Thoracic aorta (tissue), 2 donors: ENCODE measurements at places on chromosomes 4 and X.

GRCh38 chr4:8225706-8226443 is 26.8 kb downstream of the SH3TC1 start:
- DNase-seq: no peak

DNA sequence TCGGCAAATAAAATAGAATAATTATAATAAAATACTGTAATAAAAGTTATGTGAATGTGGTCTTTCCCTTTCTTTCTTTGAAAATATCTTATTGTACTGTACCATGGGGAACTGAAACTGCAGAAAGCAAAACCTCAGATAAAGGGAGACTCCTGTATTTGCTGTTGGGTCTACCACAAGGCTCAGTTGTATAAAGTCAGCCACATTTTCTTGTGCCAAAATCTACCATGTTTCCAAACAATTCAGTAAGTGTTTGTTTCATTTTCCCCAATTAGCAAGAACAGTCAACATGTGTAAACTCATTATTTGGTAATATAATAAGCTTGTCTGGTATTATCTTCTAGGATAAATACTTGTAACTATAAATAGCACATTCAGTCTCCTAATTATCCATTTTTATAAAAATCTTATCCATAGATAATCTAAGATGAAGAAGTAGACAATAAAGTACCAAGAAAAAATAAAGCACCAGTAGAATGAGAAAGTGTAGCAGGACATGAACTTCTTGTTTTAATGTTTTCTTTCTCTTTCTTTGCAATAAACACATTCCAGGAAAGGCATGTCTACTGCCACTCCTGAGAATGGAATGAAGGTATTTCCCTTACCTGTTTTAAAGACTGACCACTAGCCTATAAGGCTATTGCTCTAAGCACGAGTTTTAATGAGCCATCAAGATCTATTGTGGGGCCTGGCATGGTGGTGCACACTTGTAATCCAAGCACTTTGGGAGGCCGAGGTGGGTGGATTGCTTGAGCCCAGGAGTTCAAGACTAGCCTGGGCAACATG is 15.0 kb upstream of the OTUD4 start:
- no peak for DNase-seq

GRCh38 chr4:38672397-38673129 is 8.6 kb downstream of the KLF3 start:
- no peak for DNase-seq

- DNase-seq: no peak
Observed at GRCh38 chrX:9682456-9682855, 83.2 kb downstream of the GPR143 start.

DNA sequence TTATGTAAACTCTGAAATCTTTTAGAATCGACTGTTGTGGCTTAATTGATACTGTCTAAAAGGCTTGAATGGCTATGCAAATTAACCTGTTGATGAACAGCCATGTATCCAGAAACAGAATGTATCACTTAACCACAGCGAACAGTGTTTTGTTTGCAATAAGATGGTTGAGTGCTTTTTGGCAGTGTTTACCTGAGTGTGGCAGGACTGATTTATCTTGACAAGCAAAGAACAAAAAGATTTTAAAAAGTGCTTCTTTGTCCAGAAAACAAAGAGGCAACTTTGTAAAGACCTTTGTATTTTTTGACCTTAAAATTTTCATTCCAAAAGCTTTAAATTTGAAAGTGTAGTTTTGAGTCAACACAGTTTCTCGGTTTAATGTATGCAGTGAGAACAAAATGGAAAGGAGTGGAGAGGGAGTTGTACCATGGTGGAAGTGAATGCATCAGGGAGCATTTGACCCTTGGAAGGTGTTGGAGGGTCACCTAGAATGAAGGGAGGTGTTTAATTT is 18.0 kb downstream of the ARHGAP10 start:
- DNase-seq: no peak

- no peak for DNase-seq
Observed at GRCh38 chr4:82360298-82361177, 13.3 kb downstream of the HNRNPD start.

DNA sequence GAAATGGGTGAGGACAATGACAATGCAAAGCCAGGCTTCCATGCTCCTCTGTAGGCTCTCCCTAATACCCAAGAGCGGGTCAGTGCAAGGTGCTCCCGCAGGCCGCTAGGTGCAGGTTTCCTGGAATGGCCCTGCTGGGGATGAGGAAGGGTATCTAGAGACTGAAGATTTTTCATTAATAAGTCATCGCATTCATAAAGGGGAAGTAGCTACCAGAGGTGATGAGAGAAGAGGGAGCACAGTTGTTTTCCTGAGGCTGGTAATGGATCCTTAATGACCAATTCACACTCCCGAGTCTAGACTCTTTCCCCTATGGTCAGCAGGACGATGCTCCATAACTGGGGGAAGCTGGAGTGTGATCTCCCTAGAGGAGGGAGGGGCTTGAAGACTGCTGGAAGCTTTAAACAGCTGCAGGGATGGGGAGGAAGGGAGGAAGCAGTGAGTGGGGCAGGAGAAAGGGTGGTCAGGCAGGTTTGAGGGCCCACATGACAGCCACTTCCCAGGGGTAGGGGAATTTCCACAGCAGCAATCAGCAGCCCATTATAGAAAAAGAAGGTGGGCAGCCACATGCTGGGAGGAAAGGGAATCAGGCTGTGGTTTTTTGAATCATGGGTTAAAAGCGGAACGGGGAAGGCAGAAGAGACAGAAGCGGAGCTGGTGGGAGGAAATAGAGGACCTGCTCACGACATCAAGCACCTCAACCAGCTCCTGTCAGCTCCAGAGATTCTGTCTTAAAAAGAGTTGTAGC is 10.2 kb upstream of the ATP6AP2 start:
- no peak for DNase-seq

GRCh38 chr4:8506373-8507195 is 66.0 kb downstream of the TRMT44 start:
- DNase-seq: peak; percentile 13

DNA sequence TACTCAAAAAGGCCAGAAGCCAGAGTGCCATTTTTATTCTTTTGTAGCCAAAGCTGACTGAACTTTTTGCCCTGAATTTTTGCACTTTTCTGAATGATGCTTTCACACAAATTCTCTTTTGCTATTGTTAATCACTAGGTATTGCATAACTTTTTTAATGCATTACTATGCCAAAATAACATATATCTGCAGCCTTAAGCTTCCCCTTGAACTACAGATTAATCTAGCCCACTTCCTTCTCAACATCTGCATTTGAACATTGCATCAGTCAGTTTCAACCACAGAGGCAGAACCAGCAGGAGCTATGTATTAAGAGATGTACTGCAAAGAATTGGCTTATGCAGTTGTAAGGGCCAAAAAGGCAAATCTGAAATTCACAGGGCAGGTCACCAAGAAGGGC is 197.6 kb upstream of the GYPA start:
- DNase-seq: no peak

- DNase-seq: peak; percentile 3
Observed at GRCh38 chr4:54513204-54513603, 144.6 kb upstream of the KIT start.

GRCh38 chr4:11904117-11904535 is 475.4 kb upstream of the HS3ST1 start:
- no peak for DNase-seq

DNA sequence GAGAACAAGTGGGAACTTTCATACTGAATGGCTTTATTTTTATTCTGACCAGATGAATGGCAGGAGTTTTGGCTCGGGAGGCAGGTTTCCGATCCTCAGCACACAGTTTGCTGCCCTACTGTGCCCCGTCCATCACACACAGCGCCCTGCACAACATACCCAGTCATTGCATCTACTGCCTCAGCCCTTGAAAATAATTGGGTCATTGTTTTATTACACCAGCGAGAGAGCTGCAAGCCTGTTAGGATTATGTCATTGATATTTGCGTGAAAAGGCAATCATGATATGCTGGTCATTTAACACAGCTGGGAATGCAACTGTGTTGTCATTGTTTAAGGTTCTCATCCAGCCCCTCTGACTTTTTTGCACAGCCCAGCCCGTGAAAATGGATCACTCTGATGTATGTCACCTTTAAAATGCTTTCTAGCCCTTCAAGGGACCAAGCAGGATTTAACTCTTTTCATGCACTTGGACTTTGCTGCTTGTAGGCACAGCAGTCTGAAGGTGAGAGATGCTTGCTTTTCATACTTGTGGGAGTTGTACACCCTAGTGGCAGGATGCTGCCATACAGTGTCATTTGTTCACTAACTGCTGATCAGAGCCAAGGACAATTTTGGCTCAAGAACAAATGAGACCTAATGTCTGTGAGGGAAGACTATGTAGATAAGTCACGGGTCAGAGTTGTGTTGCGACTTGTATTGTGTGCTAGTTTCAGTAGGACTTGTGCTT is 62.3 kb downstream of the RTL9 start:
- no peak for DNase-seq

DNA sequence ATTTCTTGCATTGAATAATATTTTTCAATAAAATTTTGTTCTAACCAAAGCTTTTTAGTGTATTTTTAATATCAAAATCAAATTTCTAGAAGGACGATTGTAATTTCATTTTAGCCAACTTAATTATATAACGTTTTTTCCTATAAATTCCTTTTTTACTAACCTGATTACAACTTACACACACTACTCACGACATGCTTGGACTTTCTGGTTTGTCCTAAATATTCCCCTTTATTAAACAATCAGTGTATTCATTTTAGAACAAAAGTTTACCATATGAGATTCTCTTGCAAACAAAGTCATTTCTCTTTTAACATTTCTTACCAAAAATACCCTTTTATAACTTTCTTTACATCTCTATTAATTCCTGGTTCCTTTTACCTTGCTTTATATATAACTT is 173.7 kb downstream of the PWWP3B start:
- DNase-seq: no peak

DNA sequence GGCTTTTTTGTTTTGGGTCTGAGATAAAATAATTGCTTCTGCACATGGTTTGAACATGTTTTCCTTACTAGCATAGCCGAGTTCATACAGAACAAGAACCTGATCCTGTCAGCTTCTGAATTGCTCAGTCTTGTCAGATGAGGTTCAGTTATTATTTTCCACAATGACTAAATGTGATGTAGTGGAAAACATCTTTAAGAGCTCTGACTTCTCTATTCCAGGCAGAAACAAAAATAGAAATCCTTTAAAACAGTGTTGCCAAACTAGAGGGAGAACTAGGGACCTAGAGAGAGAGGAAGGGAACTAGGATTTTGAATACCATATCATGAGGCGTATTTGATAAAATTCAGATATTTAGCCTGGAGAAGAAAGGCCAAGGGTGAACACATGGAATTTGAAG is 2.0 kb downstream of the ATP6AP2 start:
- DNase-seq: no peak

DNA sequence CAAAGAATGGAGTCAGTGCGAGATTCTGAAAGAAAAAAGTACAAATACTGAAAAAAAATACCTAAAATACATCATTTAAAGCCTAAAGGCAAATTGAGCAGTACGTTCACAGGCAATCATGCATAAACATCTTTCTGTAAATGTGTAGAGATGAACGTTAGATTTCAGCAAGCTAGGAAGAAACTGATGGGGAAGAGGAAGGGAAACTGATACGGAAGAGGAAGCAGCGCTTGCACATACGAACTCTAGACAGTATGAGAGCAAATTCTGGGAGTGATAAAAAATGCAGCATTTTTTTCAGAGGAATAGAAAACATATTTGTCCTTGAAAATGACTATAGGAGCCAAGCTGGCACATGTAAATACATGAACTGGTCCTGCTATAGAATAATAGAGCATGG is 9.4 kb downstream of the ANKRD50 start:
- no peak for DNase-seq

- DNase-seq: no peak
Observed at GRCh38 chrX:119501511-119502148, 33.4 kb downstream of the SLC25A5 start.

- no peak for DNase-seq
Observed at GRCh38 chr4:10554694-10555093, 97.5 kb upstream of the ZNF518B start.

DNA sequence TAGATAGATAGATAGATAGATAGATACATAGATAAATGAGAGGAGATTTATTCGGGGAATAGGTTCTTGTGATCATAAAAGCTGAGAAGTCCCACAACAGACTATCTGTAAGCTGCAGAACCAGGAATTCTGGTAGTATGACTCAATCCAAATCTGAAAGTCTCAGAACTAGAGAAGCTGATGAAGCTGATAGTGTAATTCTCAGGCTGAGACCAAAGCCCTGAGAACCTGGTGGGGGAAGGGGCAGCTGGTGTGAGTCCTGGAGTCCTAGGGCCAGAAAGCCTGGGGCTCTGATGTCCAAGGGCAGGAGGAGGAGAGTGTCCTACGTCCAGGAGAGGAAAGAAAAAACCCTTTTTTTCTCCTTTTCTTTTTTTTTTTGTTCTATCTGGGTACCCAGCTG is 8.0 kb upstream of the BANK1 start:
- no peak for DNase-seq

DNA sequence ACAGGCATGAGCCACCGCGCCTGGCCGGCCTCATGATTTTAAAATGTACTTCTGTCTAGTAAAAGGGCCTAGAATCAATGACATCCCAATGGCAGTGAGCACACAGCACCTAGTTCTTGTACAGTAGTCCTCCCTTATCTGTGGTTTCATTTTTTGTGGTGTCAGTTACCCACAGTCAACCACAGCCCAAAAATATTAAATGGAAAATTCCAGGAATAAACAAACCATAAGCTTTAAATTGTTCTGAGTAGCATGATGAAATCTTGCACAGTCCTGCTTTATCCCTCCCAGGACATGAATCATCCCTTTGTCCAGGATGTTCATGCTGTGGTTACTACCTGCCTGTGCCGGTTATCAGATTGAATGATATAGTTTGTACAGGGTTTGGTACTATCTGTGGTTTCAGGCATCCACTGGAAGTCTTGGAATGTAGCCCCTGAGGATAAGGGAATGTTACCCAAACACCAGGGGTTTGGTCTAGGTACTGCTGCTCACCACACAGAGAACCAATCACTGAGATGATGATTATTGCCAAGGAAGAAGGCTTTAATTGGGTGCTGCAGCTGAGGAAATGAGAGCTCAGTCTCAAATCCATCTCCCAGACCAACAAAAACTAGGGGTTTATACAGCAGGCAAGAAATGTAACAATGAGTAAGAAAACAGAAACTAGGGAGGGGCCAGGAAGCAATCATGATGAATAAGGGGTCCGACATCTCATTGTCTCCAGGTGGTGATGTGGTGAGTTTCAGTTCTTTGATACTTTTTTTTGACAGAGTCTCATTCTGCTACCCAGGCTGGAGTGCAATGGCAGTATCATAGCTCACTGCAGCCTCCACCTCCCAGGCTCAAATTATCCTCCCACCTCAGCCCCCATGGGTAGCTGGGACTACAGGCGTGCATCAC is 16.2 kb upstream of the FHL1 start:
- DNase-seq: no peak

DNA sequence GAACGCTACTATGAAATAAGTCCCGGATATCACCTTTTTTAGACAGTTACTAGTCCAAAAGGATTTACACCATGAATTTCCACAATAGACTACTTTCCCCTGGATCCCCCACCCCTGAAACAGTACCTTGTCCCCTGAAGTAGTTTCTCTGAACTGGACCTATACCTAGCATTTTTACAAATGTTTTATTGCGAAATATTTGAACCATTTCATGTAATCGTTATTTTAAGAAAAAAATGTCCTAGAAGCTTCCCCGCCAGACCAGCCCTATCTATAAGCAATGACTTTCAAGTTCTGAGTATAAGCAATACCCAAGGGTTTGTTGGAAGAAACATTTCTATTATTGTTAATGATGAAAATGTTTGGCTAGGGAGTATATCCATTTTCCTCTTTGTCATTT is 517.8 kb upstream of the IGFBP7 start:
- DNase-seq: no peak

- DNase-seq: no peak
Observed at GRCh38 chr4:62070291-62070852, 870.2 kb downstream of the ADGRL3 start.
